K562 (cell line): ENCODE measurements at places on chromosomes 5 and 9. TPM values are rescaled to one million over a fixed set of nuclear protein-coding genes. Genes with fewer than 3 reads are reported as not detected.

HEMGN gene
- 101 and 104 TPM in 2 replicates for total RNA-seq

GRCh38 chr5:107241841-107242240, 428.9 kb downstream of the EFNA5 start:
- no peak for DNase-seq

SPINK4 gene
- total RNA-seq: 0.80 TPM in 1 of 2 replicates, not detected in the other

DNA sequence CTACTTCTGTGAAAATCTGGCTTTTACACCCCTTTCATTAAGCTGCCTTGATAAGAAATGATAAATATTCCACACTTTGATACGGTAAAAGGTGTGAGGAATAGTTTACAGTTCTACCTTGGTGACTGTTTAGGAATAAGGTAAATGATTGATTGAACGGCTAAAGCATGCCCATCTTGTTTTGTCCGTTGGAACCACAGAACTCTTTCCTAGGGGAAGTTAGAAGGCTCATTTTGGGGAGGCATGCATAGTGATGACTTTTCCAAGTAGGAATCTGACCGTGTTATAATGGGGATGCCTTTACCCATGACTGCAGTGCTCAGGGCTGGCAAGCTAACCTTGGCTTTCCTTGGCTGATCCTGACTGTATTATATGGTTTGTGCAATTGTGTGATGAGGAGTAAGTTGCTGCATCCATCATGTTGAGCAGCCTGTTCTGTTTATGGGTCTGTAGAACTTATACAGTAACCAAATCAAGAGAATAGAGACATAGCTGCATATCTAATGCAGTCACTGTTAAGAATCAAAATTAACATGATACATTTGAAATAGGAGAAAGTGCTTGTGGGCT, 24.5 kb downstream of the PCSK5 start:
- DNase-seq: no peak

CDX1 gene
- total RNA-seq: 0.16 TPM in 1 of 2 replicates, not detected in the other

GRCh38 chr5:96943799-96944198, 7.9 kb downstream of the LNPEP start:
- no peak for DNase-seq

GDNF gene
- not detected in 2 replicates for total RNA-seq

TRPM6 gene
- total RNA-seq: 0.11 and 0.13 TPM in 2 replicates
